Activated T-helper 9 cell treated with anti-CD3 and anti-CD28 coated beads, Interleukin-2, amount 50 U/mL, for 16 hours (primary cell): ENCODE measurements at places on chromosomes 7 and 10.

DNA sequence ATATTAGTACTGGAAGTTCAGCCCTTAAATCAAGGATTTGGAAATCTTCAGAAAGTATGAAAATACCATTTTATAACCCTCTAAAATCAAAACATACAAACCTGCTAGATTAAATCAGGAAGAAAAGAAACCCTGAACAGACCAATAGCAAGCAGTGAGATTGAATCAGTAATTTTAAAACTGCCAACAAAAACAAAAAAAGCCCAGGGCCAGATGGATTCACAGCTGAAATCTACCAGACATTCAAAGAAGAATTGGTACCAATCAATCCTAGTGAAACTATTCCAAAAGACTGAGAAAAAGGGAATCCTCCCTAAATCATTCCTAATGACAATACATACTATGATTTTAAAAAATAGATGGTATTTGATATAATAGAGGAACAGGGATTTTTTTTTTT, 70.1 kb downstream of the MCU start:
- DNase-seq, result no peak

GRCh38 chr10:131810036-131810804, 90.6 kb upstream of the PPP2R2D start:
- DNase-seq, result no peak

DNA sequence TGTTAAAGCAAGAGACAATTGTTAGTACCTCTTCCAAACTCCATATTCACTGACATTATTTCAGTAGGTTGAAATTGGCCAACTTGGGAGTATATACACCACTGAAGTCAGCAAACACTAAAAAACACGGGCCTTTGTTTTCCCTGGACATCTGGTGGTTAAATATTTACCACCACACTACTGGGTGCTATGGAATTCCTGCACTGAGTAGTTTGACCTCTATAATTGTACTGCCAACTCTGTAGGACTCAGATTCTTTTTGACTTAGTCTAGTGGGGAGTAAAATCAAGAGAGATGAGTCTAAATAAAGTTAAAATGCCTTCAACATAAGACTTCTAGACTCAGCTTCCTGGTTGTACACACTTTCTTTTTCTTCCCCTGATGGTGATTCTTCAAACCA, 41.3 kb upstream of the TES start:
- no peak for DNase-seq

- DNase-seq, result peak; percentile 9
Observed at GRCh38 chr10:27743877-27744801, 1.5 kb downstream of the MKX start.

- DNase-seq, result peak; percentile 9
Observed at GRCh38 chr7:2870471-2870931, 26.4 kb upstream of the GNA12 start.

- no peak for DNase-seq
Observed at GRCh38 chr7:95534796-95535195, 49.1 kb downstream of the ASB4 start.

DNA sequence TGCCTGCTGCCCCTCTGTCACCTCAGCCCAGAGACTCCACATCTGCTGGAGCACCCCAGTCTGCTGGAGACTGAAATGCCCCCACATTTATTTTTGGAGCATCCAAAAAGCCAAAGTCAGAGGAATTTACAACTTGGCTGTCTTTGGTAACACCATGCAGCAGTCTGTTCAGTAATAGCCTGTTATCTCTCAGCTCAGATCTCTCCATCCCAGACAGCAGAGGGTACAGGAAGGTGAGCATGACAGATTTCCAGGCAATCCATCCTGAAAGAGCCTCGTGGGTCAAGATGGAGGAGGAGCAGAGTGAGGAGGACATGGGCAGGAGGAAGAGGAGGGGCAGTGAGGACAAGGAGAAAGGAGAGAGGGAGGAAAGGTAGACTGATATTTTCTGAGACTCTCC, 55.9 kb downstream of the GRID1 start:
- DNase-seq, result no peak

DNA sequence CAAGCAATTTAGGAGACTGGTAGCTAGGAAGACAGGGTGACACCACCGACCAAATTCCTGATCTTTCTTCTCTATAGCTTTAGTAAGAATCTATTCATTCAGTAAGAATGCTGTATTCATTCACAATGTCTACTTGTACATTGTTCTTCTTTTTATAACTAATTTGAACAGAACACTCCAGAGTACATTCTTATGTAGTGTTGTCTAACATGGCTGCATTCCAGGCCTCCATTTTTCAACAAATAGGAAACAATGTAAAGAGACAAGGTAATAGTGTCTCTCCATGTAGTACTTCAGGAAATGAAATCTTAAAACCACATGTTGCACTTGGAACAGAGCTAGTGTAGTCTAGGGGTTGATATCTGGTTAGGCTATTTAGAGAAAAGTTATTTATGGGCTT, 1.8 kb downstream of the VCL start:
- DNase-seq, result no peak

DNA sequence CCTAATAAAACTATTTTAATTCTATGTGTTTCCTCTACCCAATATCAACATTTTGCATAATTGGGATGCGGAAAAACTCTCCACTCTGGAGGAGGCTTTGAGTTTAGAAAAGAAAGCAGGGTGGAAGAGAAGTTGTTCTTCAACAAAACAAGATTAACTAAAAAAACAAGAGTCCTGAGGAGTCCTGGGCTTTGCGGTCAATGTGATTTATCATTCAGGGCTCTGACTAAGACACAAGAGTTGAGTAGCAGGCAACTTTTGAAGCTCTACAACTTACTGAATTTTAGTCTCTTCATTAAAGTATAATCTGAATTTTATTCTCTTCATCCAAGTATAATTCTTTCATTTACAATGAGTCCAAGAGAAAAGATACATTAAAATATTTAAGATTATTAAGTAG, 18.3 kb upstream of the TMEM26 start:
- no peak for DNase-seq

GRCh38 chr10:62805231-62806099, 945 bp downstream of the ADO start:
- no peak for DNase-seq

- no peak for DNase-seq
Observed at GRCh38 chr7:55005241-55005851, 13.5 kb upstream of the EGFR start.

DNA sequence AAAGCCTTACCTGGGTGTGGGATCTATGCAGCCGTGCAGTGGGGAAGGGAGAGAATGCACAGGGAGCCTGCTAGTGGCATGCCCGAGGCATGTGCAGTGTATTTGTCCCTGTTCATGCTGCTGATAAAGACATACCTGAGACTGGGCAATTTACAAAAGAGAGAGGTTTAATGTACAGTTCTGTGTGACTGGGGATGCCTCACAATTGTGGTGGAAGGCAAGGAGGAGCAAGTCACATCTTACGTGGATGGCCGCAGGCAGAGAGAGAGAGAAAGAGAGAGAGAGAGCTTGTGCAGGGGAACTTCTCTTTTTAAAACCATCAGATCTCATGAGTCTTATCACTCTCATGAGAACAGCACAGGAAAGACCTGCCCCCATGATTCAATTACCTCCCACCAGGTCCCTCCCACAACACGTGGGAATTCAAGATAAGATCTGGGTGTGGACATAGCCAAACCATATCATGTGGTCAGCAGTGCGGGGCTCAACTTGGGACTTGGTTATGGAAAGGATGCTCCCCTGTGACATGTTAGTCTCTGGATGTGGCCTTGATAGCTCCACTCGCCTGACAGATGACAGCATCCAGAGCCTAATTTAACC, 128.9 kb downstream of the DOCK1 start:
- no peak for DNase-seq

DNA sequence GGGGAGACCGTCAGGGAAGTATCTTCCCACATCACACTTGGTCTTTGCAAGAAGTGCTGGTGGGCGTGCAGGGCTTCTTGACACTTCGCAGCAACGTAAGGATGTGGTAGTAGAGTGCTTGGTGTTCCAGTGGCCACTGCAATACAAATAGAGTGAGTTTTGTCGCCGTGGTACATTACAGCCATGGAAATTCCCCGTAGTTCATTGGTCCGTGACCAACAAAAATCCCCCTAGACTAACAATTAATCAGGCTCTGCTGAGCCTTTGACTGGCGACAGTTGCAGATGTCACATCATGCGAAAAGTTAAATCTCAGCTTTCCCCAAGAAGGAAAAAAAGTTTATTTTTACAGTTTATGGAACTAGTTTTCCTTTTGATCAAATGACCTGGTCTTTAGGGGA, 134.7 kb downstream of the MGMT start:
- no peak for DNase-seq

DNA sequence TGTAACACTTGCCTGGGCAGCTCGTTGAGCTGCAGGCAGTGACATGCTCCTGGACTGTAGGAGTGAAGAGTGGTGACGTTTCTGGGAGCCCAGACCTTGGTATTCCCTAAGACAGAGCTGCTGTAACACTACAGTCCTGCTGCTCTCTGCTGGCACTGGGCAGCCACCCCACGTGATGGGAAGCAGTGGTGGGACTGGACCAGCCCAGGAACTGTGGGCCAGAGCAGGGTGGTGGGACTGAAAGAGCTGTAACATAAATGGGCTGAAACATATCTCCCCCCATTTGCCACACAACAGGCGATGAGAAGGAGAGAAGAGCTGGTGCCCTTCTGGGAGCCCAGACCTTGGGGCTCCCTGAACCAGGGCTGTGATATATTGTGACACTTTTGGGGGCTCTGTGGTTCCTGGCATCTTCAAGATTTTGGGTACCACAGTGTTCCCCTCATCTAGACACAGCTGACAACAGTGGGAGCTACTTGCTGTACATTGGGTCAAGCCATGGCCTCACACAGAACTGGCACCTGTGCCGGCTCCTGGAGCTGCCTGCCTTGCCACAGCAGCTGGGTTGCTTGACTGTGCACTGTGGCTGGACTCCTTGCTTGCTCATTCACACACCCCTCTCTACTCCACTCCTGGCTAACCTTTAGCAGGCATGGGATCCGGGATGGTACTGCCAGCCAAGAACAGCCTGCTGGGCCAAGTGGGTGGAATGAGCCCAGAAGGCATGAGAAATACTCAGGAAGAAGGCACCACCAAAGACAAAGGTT, 161.3 kb upstream of the PCDH15 start:
- DNase-seq, result no peak

- DNase-seq, result no peak
Observed at GRCh38 chr7:74185636-74186035, 11.5 kb downstream of the EIF4H start.

- DNase-seq, result no peak
Observed at GRCh38 chr7:12827920-12828319, 140.5 kb downstream of the ARL4A start.

GRCh38 chr7:37924491-37925041, 4.1 kb downstream of the EPDR1 start:
- DNase-seq, result no peak

- DNase-seq, result no peak
Observed at GRCh38 chr10:4677296-4678021, 148.5 kb upstream of the AKR1E2 start.

DNA sequence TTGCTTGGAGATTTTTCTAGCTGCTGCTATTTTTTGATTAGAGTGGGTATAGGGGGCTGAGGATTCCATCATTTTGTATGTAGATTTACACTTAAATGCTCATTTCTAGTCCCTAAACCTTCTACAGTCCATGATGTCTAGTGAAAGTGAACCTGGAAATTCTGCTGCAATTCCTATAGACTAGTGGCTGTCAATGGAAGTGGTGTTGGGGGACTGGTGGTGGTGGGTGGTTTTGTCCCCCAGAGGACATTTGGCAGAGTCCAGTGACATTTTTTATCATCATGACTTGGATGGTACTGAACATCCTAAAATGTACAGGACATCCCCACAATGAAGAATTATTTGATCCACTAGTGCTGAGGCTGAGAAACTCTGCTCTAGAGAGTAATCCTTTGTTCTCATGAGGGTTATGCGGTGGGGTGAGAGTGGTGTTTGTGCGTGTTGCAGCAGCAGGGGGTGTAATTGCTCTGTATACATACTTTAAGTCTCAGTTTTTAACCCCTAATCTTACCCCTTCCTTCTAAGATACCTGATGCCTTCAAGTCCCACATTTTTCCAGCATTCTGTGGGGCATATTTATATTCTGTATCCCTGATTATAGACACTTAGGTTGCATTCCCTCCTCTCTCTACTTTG, 35.0 kb downstream of the KIF11 start:
- DNase-seq, result no peak

DNA sequence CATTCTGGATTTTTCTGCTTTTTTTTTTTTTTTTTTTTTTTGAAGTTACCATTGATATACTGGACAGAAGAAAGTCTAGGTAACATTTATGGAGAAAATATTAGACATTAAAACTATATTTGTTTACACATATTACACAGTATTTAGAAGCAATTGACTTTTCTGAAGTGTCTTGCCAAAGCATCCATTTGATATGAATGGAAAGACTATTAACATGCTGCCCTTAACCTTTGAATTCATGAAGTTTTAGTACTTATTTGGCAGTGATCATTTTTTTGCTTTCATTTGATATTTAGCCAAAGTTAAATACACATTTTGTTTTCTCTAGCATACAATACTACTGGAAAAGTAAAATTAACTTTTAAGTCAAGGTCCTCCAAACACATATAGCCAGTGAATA, 210.0 kb downstream of the SEMA3A start:
- no peak for DNase-seq

GRCh38 chr7:24152356-24152755, 131.6 kb upstream of the NPY start:
- no peak for DNase-seq

DNA sequence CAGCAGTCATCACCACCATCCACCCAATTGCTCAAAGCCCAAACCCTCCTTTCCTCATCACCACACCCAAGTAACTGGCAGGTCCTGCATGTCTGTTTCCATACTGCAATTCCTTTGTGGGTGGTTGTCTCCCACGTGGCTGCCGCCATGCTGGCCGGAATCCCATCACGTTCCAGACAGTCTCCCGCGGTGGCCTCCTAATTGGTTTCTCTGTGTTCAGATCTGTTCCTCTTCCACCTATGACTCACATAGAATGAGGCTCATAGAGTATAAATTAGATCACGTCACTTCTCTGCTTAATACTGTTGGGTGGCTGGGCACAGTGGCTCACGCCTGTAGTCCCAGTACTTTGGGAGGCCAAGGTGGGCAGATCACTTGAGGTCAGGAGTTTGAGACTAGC, 813.0 kb downstream of the TYW1 start:
- no peak for DNase-seq

- DNase-seq, result no peak
Observed at GRCh38 chr10:113213035-113213434, 263.0 kb downstream of the TCF7L2 start.

GRCh38 chr10:36097696-36098095, 455.6 kb upstream of the FZD8 start:
- no peak for DNase-seq

DNA sequence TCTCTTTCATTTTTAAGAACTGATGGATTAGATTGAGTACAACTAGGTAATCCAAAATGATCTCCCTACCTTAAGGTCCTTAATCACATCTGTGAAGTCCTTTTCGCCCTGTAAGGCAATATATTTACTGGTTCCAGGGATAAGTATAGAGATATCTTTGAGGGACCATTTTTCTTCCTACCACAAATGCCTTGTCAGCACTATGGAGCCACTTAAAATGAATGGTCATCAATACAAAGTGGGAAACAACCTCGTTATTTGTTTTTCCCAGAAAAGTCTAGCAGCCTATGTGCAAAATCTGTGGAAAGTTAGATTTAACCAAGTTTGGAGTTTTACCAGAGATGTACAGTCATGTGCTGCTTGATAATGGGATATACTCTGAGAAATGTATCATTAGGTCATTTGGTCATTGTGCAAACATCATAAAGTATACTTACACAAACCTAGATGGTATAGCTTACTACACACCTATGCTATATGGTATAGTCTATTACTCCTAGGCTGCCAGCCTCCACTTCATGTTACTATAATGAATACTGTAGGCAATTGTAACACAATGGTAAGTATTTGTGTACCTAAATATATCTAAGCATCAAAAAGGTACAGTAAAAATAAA, 366.2 kb upstream of the TMEM229A start:
- DNase-seq, result no peak
